ENCODE measurements at places on chromosomes 7 and 10.

- DNase-seq, result peak; percentile 59
These were observed 284 bp downstream of the CXCL12 start for GRCh38 chr10:44384601-44385025.

GRCh38 chr7:93551063-93551895 is 23.2 kb downstream of the CALCR start:
- DNase-seq, result no peak

- DNase-seq, result peak; percentile 79
These were observed 103.7 kb downstream of the RNF216 start for GRCh38 chr7:5677538-5678294.

- no peak for DNase-seq
These were observed 69.0 kb downstream of the VIPR2 start for GRCh38 chr7:159075563-159076238.

DNA sequence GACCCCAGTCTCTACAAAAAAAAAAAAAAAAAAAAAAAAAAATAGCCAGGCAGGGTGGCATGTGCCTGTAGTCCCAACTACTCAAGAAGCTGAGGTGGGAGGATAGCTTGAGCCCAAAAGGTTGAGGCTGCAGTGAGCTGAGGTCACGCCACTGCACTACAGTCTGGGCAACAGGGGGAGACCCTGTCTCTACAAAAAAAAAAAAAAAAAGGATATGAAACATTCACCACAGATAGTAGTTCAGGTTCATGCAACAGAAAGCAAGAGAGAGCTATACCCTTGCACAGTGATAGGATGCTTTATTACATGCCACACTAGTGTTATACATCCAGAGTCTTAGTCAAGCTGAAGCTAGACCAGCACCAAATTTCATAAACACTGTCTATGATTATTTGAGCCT is 148.4 kb upstream of the KAT6B start:
- DNase-seq, result no peak

DNA sequence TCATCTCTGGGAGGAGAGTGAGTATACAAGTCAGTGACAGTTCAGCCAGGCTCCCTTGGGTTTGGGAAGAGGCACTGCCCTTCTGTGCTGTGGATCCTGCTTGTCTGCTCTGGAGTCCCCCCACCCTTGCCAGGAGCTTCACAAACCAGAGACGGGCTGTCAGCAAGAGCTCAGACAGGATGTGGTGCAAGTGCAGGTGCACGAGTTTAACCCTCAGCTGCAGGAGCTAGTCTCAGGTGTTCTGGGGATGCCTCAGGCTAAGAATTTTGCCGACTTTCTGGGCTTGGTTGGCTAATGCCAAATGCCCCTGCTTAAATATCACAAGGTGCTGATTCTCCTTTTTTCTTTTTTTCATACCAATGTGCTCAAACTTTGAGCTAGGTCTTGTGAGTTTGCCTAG is 22.3 kb downstream of the ZNF783 start:
- no peak for DNase-seq

DNA sequence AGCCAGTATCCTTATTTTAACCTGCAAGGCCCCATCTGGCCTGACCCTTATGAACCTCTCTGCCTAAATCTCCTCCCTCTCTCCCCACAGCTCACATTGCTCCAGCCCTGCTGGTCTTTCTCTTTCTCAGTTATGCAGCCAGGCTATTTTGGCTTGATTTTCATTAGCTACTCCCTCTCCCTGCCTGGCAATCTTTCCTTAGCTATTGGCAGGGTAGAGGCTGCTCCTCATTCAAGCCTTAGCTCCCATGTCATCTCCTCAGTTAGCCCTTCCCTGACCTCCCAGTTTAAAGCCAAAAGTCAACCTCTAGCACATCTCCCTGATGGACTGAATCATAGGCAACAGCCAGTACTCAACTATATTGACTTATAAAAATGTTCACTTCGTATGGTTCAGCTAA is 214.4 kb upstream of the CELF2 start:
- DNase-seq, result no peak

GRCh38 chr10:87622314-87623004 is 37.2 kb upstream of the PAPSS2 start:
- peak; percentile 74 for DNase-seq

DNA sequence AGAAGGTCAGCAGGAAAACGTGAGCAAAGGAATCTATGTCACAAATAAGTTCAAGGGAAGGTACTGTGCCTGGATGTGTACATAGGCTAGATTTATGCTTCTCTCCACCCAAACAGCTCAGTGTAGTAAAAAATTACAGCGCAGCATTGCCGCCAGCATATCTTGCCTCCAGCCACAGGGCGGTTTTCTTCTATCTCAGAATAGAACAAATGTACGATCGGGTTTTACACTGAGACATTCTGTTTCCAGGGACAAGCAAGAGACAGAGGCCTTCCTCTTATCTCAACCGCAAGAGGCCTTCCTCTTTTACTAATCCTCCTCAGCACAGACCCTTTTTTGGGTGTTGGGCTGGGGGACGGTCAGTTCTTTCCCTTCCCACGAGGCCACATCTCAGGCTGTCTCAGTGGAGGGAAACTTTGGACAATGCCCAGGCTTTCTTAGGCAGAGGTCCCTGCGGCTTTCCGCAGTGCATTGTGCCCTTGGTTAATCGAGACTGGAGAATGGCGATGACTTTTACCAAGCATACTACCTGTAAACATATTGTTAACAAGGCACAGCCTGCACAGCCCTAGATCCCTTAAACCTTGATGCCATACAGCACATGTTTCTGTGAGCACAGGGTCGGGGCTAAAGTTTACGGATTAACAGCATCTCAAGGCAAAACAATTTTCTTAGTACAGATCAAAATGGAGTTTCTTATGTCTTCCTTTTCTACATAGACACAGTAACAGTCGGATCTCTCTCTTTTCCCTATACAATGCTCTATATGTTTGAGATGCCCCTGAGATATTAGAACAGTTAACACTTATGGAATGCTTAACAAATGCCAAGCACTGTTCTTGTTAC is 11.6 kb upstream of the ABHD11 start:
- DNase-seq, result no peak

- no peak for DNase-seq
These were observed 2.9 kb downstream of the AQP1 start for GRCh38 chr7:30914596-30914995.

DNA sequence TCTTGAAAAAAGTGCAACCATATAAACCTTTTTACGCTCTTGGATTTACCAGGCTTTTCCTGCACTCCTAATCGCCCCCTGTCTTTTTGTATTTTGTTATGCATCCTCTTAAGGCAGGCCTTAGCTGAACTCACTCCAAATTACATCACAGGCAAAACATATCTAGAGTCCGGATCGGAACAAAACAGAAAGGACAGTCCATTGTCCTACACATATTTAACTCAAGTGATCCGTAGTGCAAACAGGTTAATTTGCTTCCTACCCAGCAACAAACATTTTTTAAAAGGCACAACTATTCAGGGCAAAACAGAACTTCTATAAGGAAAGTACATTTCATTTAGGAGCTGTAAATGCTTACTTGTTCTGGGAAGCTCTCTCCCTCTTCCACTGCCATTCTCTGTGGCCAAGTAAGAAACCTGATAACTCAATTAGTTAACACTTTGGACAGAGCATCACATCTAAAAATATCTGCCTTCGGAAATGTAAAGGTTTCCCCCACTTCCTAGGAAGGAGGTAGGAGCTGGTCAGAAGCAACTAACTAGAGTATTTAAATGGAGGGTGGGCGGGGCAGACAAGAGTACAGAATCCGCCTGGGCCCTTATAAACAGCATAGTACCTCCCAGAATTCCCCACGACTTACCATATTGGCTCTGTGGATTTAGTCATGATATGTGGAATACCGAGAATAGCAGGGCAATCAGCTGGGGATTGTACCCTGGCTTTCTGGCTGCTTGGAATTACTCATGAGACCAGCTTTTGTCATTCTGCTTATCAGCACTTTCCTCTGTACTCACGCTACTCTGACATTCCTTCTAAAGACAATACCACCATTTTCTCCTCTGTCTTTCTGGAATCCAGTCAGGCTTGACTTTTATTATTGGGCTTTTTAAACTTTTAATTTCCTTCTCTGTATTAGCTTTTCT is 89.5 kb downstream of the ANK3 start:
- DNase-seq, result no peak

DNA sequence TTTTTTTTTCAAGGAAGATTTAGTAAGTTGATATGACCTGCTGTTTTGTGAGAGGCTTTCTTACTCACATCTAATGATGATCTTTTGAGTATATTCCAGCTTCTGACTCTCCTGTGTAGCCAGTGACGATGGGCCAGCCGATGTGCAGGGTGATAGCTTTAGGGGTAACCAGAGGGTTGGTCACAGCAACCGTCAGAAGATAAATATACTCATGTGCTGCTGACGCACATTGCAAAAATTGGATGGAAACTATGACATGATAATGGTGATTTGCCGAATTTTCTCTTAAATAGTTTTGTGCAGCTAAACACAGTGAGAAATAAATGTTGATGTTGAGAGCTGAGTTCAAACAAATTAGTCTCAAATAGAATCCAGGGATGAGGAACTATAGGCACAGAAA is 29.5 kb downstream of the R3HCC1L start:
- DNase-seq, result no peak

DNA sequence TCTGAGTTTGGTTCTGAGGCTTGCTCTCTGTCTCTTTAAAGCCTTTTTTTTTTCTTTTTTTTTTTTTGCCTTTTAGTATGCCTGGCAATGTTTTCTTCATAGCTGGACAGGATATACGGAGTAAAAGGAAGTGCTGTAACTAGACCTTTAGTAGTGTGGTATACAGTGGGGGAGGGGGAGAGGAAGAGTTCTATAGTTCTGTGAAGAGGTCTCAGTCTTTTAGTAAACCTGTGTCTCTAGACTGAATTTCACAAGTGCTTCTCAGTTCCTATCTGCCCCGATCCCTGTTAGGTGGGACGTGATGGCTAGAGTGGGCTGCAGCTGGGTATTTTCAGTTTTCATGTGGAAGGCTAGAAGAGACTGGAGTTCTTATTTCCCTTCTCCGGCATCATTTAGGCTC is 3.1 kb upstream of the ABCC2 start:
- DNase-seq, result no peak

DNA sequence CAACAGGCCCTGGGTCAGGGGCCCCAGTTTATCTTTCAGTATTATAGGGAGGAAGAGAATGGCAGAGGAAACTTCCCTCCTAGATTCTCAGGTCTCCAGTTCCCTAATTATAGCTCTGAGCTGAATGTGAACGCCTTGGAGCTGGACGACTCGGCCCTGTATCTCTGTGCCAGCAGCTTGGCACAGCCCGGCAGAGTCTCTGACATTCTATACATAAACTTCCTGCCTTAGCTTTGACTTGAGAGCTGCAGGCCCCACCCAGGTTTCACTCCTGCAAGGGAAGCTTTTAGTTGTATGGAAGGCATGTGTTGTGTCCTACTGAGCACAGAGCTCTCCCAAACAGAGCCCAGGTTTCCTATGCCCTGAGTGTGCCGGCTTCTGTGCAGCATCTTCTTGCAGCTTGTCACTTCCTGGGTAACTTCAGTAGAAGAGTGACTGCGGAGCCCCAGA is 205.6 kb upstream of the PRSS58 start:
- DNase-seq, result no peak

DNA sequence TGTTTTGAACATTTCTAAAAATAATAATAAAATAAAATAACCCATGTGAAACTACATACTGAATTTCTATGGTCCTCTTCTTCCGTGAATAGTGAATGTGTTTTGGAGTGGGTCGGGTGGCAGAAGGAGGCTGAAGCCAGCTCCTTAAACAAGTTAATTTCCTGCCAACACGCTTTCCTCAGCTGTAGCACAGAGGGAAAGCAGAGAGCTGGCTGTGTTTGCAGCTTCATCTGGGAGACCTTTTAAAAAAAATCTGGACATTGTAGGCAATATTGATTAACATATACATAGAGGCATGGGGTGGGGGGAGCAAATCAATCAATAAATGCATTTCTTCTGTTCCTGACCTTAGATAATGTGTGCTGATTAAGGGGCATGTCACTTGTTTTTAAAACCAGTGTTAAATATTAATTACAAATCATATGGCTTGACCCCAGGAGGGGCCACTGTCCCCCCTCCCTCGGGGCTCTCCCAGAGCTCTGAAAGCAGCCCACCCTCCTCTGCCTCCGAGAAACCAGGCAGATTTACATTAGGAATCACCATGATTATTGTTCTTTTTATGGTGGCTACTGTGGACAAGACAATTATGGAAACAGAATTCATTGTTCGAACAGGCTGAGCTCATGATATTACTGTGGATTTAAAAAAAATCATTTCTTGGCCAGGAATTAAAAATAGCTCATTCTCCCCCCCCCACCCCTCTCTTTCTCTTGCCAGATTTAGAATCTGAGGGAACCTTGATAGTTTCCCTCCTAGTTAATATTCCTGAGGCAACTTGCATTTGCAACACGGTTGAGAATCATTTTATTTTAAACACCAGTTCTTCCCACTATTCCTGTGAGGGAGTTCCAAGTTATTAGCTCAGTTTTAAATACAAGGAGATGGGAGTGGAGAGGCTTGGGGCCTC is 100.5 kb upstream of the CARD11 start:
- no peak for DNase-seq

DNA sequence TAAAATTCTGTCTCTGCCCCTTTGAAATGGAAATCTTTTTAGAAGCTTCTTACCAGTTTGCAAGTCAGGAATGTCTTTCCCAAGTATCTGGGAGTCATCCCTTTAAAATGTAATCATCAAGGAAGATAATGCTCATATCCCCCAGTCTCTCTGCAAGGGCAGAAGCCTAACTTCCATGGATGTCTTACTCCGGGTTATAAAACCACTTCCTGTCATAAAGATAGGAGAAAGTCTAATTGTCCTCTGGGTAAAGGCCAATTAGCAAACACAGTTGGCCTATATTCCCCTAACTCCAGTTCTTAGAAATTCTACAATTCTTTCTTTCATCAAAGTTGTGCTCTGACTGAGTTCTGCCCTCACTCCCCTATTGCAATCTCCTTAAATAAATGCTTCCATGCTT is 1631.5 kb upstream of the LRRTM3 start:
- DNase-seq, result no peak

- no peak for DNase-seq
These were observed 125.7 kb downstream of the ZMYND11 start for GRCh38 chr10:260819-261429.

DNA sequence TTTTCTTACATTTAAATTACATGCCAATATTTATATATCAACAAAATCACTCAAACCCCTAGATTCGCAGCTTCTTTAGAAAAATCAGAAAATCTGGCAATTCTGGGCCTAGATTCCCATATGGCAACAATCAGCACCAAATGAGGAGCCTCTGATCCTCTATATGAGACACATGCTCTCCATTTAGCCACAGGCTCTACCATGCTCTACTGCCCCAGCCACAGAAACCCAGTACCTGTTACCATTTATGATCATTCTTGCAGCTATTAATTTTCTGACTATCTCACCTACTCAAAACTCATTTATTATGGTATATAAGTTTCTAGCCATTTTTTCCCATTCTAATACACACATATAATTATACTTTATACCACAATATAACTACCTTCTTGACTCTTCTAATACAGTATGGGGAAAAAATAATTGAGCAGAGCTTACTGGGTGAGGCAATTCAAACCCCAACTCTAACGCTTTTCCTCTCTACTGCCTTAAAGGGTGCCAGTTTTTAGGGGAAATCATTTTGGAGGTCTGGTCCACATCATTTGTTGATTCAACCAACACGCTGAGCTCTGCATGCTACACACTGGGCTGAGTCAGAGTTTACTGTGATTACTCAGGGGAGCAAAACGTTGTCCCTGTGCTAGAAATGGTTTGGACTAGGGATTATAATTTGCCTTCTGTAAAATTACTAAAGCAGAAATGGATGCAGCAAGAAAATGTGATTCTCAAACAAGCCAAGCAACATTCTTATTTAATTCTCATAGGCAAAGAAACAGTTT is 11.6 kb downstream of the PDLIM1 start:
- no peak for DNase-seq

All from T47D (cell line).